Stimulated activated CD4-positive, alpha-beta T cell treated with anti-CD3 and anti-CD28 coated beads, TNF-alpha, amount 100 ng/mL, for 1 hour (primary cell): ENCODE measurements at places on chromosomes 3 and 15.

DNA sequence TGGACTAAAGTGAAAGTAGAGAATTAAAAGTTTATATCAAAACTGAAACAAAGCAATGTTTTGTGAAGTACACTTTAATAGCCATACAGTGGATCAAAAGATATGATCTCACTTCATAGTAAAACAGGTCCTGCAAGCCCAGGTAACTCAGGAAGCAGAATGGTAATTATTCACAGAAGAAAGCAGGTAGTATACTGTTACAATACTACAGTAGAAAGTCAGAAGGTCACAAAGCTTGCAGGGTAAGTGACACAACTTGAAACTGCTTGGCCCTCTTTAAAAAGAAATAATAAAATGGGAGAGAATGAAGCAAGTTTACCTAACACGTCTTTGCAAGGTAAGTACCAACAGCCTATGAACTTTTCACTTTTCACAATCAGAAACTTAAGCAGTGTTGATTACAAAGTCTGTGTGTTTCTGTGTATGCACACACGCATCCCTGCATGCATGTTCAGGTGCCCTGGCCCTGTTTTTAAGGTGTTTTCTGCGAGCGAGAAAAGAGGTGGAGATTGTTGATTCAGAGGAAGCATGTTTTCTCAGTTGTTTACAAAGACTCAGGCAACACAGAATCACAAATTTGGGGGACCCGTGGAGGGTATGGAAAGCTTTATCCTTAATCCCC, at the start of gene NAALADL2:
Gene NAALADL2, plus strand, starts transcription at position 221 of the 622 bp plus-strand sequence.
- DNase-seq: no peak

DNA sequence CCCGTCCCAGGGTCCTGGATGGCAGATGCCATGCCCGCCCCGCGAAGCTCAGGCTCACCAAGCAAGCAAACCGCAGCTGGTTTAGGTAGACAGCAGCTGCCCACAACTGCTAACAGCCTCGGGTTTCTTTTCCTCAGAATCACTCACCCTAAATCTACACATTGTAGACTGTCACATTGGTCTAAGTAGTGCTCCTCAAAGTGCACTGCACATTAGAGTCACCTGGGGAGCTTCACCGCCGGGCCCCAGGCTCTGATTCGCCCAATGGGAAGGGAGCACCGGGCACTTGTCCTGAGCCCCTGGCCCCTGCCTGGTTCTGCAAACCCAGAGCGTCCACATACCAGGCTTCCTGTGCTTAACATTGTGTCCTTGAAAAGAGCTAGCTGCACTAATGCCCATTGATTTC, 752 bp downstream of the OCA2 start:
- no peak for DNase-seq

GRCh38 chr3:16392717-16393116, 120.8 kb downstream of the RFTN1 start:
- no peak for DNase-seq

DNA sequence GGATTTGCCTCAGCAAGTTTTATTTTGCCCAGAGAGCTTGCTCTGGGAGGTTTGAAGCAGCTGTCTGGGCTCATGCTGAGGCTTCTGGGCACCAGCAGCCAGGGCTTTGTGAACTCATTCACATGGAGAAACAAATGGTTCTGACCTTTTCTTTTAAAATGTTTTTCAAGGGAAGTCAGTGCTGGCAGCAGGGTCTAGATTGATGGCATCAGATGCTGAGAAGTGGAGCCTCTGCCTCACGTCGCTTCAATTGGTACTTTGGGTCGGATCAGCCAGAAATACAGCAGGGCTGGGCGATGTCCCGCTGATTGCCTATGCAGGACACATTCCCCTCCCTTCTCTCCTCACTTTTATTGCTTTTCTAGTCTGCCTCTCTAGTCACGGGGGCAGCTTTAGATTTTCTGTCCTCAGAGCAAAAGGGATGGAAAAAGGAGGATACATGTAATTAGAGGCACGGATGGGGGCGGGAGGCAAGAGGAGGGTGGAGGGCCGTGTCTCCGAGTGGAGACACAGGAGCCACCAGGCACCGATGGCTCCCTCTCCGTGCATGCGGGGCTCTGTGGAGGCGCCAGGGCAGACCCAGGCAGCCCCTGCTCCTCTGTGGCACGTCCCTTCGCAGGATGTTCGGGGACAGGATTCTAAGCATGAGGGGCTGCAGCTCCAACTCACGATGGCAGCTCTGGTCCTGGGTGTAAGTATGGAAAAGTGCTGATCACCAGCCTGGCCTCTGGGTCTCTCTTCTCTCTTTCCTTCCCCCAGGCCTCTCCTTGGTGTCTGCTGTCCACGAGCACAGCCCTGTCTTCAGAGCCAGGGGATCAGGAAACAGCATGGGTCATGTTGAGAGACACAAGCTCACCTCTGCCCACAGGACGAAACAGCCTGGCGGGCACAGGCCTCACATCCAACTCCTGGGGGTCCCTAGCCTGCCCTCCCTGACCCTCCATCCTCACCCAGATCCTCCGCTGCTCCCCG, 116.1 kb downstream of the FAM43A start:
- DNase-seq: no peak

GRCh38 chr3:126912491-126913195, 70.3 kb upstream of the PLXNA1 start:
- DNase-seq: no peak

GRCh38 chr15:48777645-48778330, 33.1 kb downstream of the CEP152 start:
- no peak for DNase-seq

- DNase-seq: no peak
Measured at GRCh38 chr15:70447521-70447920, 315.8 kb downstream of the UACA start.

DNA sequence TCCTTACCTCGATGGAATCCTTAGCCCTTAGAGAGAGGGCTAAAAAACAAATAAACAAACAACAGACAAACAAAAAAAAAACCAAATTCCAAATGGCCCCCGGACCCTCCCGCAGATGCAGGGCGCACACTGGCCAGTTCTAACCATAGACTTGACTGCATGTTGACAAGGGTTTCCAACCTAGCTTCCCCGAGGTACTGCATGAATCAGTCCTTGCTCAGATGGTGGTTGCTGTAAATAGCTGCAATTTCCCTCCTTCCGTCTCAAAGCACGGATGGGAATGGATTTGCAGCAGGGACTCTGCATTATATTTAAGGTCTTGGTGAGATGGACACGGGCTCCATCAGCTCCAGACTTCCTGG, 162.8 kb downstream of the CD47 start:
- no peak for DNase-seq

GRCh38 chr3:111750278-111750884, 108.7 kb upstream of the PHLDB2 start:
- no peak for DNase-seq

- no peak for DNase-seq
Measured at GRCh38 chr3:183410280-183410679, 18.1 kb downstream of the MCF2L2 start.

GRCh38 chr15:89367485-89368451, 33.1 kb upstream of the POLG start:
- DNase-seq: no peak

GRCh38 chr3:4410606-4411005, 56.5 kb downstream of the SUMF1 start:
- no peak for DNase-seq

DNA sequence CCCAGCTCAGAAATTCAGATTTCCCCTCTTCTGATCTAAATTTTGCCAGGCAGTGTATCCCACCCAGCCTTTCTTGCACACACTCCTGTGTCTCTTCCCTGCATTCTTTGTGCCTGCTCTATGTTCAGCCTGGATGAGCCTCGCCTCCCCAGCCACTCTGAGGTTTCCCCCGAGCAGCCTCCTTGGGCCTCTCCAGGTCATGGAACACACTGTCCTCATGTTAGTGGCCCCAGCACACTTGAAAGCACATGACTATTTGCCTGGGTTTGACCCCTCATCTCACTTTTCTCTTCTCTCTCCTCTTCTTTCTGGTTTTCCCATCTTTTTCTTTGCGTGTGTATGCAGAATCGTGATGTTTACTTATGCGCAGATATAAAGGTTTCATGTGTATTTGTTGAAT, 3.1 kb downstream of the THSD4 start:
- no peak for DNase-seq

DNA sequence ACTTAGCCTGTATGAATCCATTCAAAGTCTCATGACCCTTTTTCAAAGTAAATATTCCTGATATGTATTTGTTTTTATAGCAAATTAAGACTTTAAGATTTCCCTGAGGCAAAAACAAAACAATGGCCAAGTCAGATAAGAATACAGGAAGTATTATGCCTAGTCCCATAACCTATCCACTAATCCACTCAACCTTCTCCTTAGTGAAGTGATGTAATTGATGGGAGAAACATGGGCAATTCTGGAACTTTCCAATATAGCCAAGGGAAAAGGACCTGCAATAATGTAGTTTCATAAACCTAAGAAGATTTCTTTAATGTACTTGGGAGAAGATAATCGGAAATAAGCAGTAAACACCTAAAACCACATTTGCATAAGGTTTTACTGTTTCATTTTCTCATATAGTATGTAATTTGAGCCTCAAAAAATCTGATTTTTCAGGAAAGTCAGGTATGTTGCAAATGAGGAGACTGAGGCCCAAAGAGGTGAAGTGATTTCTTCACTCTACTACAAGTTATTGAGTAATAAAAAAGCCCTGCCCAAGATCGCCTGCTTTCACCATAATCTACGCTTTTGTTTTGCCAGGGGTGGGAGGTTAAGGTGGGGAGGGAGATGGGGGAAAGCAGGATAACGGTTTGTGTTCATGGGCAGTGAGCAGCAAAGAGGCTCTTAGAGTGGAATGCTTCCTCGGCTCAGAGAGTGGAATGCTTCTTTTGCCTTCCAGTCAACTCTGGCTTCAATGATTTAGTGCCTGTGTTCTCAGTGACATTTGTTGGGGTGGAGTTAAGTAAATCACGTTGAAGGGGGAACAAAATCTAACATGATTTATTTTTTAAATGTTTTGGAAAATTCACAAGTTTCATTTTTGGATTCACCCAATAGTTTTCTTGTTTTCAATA, 95.0 kb upstream of the FNDC3B start:
- no peak for DNase-seq

- no peak for DNase-seq
Measured at GRCh38 chr3:108404368-108404767, 106.0 kb downstream of the MYH15 start.

DNA sequence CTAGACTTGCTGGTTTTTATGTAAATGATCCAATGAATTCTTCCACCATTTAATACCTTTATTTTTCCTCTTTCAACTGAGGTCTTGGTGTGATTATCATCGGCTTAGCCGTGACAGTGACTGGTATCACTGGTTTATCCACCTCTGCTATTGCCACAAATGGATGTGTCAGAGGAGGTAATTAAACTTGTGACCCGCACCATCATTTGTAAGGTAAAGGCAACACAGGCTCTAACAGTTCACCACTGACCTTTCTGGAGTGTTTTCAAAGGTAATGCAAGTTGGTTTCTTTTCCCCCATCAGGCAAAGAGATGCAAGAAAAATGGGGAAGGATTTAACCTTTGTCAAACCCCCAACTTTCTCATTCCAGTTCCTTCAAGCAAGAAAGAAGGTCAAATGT, 19.7 kb downstream of the SLC12A1 start:
- DNase-seq: no peak

DNA sequence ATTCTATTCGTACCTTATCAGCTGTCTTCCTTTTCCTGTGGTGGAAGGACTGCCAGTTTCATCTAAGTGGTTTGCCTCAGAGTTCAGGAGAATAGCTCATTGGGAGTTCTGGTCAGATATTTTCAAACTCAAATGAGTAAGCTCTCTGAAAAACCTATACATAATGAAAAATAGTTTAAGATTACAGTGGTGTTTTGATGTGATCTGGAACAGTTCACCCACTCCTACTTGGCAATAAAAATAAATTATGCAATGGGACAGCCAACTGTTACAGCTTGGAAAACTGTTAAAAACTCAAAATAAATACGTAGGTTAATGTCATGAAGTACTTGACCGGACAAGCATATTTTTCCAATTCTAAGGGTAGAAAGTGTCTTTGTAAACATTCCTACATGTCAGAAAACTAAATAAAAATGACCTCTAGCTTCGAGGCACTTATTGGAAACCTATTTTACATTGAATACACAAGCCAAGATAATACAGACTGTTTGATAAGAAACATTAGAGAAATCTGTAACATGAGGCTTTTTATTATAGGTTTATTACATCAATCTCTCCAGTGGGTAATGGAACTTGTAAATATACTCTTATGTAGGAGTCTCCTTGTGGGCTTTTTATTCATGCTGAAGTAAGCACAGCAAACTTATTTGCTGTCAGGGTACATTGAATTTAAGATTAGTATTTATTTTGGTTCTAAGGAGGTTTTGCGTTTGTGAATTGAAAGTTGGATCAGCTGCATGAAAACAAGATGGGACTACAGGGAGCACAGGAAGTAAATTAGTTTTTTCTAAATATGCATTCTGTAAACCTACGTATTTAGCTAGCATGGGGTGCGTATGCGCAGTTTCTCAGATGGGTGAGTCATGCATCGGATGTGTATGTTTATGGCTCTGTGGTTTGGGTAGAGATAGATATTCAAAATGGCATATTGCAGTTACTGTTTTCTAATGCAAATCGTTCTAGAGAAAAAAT, 453.1 kb downstream of the IL5RA start:
- no peak for DNase-seq
